ENCODE measurements at places on chromosomes 3 and 15.

GRCh38 chr3:146491303-146491702, 21.9 kb upstream of the PLSCR2 start:
- no peak for DNase-seq

DNA sequence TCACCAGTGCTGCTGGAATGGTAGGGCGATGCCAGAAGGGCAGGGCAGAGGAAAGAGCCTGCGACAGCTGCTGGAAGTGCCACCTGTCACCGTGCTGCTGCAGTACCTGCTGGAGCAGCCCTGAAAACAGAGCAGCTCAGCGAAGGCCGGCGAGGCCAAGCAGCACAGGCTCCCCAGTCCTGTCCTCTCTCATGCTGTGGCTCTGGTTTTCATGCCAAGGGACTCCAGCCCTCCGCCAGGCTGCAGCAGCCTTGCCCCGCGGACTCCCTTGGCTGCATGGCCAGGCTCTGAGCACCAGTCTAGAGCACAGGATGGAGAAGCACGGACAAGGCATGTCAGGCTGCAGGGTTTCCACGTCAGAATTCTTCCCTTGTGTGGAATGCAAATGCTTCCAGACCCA, 43.9 kb downstream of the ADCY5 start:
- DNase-seq = no peak

- DNase-seq = no peak
Observed at GRCh38 chr3:195198426-195199346, 72.3 kb downstream of the XXYLT1 start.

GRCh38 chr15:89052474-89052873, 35.8 kb upstream of the ABHD2 start:
- peak; percentile 28 for DNase-seq

GRCh38 chr3:49539659-49540560, 14.4 kb upstream of the BSN start:
- peak; percentile 48 for DNase-seq

DNA sequence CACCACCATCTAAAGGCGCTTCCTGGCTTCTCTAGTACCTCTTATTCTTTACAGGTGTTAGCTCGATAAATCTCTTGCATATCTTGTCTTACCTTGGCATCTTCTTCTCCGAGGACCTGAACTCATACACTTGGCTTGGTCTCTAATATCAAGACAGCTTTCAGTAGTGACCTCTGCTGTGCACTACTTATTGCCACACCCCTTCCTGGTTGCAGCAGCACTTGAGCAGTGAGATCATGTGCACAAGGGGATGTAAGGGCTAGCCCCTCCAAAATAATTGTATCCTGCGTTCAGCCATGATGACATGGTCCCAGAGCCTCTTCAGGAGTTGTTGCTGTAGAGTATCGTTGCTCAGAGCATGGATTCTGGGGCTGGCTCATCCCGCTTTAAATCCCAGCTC, 1.3 kb upstream of the PLA1A start:
- DNase-seq = no peak

DNA sequence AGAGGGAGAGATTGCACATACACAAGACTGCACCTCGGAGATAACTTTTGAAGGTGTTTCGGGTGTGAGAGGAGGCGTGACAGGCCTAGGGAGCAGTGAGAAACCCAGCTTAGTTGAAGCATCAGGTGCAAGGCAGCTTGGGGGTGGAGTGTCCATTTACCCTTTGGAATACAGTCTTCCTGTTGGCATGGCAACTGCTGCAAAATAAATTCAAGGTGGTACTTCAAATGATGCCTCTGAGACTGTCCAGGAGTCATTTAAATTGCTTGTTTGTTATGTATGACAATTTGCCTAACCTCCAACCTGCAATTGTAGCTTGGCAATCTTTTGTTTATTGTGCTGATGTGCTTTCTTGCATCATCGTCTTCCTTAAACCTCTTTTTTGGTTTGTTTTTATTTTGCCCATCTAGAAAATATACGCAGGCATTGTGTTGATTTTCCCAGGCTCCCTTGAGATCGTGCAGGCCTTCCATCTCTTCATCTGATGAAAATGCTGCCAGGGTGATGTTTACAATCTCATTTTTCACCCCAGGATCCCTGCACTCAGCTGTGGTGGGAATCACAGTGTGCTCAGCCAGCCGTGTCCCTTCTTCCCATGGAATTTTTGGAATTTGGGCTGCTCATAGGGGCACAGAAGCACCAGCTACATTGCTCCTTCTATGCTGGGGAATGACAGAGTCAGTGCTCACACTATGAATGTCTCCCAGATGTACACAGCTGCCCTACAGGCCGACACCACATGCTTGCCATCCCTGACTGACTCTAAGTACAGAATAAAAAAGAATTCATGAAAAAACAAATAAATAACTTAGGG, 583.1 kb upstream of the CFAP20DC start:
- DNase-seq = no peak

GRCh38 chr3:131396170-131396569, 14.6 kb downstream of the NUDT16 start:
- no peak for DNase-seq

DNA sequence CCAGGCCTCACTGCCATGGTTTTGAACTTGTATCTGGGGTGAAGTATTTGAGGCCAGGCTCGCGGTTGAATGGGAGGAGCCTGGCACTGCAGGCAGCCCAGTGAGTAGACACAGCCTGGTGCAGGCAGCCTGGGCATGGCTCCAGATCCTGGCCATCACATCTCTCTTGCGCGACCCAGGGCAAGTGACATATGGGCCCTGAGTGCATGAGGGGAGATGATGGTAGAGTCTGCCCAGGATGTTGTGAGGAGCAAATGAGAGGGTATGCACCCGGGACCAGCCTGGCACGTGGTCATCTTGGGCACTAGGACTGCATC, 103.5 kb downstream of the TBC1D2B start:
- DNase-seq = no peak

DNA sequence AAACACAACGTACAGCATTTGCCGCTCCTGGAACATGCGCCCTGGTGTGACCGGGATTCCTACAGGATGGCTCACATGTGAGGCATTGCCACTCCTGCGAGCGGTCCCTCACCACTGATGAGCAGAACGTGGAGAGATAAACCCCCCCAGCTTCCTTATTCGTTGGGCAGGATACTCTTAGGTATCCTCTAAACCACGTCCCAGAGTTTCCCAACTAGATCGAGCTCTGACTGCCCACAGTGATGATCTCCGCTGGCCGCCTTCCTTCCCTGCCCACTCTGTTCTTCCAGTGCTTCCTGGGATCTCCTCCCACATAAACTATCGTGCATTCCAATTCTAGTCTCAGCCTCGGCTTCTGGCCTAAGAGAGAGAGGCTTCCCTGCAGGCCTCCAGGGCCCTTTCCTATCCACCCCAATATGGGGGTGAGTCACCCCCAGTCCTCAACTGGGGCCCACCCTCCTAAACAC, 91.8 kb downstream of the TOP2B start:
- DNase-seq = no peak

GRCh38 chr15:47944637-47945288, 176.0 kb upstream of the SLC24A5 start:
- no peak for DNase-seq

DNA sequence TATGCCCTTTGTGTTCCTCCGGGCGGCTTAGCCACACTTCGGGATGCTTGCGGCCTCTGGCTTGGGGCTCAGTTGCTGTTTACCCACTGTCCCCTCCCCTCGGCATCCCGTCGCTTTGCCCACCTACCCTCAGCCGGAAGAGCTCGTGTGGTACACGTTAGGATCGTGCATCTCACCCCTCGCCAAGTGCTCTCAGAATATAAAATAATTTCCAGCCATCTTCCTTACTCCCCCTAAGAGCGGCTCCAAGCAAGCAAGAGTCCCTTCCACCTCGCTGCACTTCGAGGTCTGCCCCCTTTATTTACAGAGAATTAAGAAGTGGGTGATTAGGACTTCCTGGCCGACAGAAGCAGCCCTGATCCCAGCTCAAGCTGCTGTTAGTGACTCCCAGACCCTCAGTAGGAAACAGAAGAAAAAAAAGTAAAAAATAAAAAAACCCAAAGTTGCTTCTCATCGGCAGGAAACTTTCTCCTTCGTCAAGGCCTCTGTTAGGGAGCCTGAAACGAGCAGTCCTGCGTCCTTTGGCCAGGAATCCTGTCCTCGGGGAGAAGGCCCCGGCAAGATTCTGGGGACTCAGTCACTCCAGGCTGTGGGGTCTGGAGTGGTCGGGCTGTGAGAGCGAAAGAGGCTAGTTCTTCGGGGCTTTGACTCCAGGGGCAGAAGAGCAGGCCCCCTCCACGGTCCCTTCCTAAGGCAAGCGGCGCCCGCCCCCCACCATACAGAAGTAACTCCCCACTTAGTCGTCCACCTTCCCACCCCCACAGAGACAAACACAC, 3.0 kb downstream of the MEIS2 start:
- no peak for DNase-seq

DNA sequence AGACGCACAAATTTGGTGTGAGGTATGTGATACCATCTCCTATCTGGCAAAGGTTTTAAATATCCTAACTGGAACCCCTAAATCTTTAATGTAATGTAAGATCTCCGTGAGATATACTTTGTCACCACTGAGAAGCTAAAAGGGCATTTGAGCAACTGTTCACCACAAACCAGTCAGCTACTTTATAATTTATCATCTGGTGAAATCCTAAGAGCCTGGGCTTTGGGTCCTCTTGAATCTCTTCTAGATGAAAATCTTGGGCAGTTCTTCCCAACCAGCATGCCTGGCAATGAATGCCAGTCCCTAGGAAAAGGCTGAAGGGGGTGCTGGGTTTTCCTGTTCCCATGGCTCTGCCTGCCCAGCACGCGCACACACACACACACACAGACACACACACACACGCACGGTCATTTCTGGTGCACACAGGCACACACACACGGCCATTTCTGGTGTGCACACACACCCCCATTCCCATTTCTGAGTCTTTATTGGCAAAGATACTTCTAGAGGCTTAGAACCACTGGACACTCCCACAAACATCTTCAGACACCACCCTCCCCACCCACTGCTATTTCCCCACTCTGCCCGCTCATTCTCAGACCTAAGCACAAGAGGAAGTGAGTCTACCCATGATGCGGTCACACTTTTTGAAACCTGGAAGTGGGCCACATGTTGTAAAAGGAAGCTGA, 72.6 kb downstream of the MYO1E start:
- peak; percentile 61 for DNase-seq

- DNase-seq = no peak
Observed at GRCh38 chr15:73936588-73937290, 10.5 kb downstream of the LOXL1 start.

GRCh38 chr15:96374499-96374898, 44.0 kb downstream of the NR2F2 start:
- no peak for DNase-seq

- DNase-seq = no peak
Observed at GRCh38 chr3:77816366-77816765, 776.5 kb downstream of the ROBO2 start.

DNA sequence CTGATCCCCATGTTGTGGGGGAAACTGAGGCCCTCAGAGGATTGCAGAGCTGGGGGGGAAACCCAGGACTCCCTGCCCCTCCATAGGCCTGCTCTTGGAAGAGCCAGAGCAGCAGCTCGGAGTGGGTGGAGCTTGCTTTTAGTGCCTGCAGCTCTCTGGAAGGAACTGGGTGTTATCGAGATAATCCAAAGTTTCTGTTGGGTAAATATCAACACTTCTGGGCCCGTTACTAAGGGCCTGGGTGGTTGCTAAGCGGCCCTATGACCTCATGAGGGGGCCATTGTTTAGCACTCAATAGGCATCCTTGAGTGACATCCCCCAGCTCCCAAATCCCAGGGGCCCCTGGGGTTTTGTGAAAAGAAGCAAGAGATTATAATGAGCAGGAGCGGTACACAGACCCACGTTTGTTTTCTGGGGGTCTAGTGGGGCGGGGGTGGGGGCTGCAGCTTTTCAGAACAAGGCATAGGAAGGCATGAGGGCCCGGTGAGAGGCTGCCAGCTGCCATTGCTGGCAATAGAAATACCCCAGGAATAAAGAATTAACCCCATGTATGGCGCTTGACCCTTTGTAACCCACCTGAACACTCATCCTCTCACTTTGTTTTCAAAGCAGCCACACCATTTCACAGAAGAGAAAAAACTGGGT, 48.3 kb upstream of the ATP2B2 start:
- no peak for DNase-seq

GRCh38 chr3:195768414-195768813, 43.3 kb downstream of the MUC4 start:
- no peak for DNase-seq

- no peak for DNase-seq
Observed at GRCh38 chr3:191294291-191294690, 34.9 kb upstream of the CCDC50 start.

- no peak for DNase-seq
Observed at GRCh38 chr3:143139762-143140161, 20.2 kb downstream of the CHST2 start.

DNA sequence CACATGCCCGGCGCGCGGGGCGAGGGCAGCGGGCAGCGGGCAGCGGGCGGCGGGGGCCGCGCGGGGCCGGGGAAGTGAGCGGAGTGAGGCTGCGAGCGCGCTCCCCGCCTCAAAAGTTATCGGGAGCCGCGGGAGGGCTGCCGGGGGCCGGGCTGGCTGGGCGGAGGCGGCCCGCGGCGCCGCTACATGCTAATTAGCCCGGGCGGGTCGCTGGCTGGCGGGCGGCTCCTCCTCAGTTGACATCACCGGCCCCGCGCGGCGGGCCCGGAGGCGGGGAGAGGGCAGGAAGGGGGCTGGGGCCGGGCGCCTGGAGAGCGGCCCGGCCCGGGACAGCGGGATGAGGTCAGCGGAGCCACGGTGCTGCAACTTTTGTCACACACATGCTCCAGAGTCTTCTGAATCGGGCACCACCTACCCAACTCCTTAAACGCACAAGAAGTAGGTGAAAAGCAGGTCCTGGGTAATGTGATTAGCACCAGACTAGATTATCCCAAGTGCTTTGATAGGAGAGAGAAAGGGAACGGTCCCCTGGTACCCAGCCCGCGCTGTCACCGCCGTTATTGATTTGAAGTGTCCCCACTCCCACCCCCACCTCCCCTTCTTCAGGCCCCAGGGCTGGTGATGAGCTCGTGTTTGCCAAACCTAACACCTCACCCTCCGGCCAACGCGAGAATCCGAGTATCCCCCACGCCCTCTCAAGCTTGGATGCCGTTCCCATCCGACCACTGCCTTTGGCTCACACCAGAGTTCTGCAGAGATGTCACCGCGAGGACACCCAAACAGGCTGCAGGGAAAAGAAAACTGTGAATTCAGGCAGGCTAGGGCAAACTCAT, at the start of gene HEG1:
TSS of gene HEG1 (minus strand) at position 85 of the 833 bp plus-strand sequence. CDS start 107 bp downstream, outside the sequence.
- DNase-seq = no peak

All from GF-D8 (cell line).